ENCODE measurements at places on chromosomes 1 and 21. TPM values are rescaled to one million over a fixed set of nuclear protein-coding genes. Genes with fewer than 3 reads are reported as not detected.
A peak's percentile ranks its signal among the peaks of the same experiment; 100 is the strongest.

The TFF1 gene
- total RNA-seq, result not detected

The KIF14 gene
- total RNA-seq, result 24.9 TPM

The LCE1A gene
- 0.44 TPM for total RNA-seq

The RAP1GAP gene
- 1.0 TPM for total RNA-seq

GRCh38 chr21:43712268-43712942 lies 6.5 kb upstream of the PDXK start:
- peak; percentile 78 for DNase-seq

GRCh38 chr1:51274676-51275075 lies 38.6 kb downstream of the RNF11 start:
- DNase-seq, result no peak

- no peak for DNase-seq
Measured at GRCh38 chr1:24289937-24290595, 29.1 kb upstream of the GRHL3 start.

DNA sequence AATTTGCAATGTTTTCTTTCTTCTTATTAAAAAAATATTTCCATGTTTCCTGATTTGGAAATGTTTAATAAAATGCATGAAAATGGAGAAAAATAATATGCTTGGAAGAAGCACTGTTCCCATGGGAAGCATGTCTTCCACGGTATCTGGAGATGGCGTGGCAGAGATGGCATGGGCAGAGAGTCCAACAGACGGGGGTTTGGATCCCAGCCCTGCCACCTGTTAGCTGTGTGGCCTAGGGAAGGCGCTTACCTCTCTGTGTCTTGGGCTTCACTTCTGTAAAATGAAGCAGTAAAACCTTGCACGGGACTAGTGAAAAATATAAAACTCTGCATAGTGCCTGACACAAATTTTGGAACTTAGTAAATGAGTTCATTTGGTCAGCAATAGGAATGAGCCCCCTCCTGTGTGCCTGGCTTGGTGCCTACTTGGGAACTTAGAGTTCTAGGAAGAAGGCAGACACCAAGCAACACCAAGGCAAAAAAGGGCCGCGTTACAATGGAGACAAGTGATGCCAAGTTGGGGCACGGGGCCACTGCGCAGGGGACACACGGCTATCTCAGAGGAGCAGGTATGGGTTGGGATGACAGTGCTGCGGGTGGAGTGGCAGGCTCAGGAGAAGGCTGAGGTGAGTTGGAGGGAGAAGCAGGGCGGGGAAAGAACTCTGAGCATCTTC lies 124.2 kb downstream of the KCNN3 start:
- DNase-seq, result no peak

DNA sequence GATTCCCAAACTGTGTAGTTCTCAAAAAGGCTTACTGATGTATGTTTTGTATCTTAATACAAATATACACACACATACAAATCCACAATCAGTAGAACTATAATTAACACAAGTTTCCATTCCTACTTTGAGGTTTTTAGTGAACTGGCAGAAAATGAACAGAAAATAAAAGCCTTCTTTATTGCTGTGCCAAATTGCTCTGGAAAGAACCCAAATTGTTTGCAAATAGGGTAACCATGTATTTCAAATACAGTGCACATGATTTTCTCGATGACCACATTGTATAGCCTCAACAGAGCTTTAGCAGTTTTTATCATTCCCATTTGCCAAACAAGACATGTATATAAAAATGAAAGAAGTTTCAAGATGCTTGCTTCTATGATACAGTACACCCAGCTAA lies 173.3 kb downstream of the COL24A1 start:
- DNase-seq, result no peak

- DNase-seq, result no peak
Measured at GRCh38 chr1:202201266-202201665, 7.7 kb downstream of the LGR6 start.

GRCh38 chr1:30923597-30923996 lies 15.0 kb upstream of the SDC3 start:
- no peak for DNase-seq

GRCh38 chr1:172903581-172904220 lies 147.0 kb downstream of the TNFSF18 start:
- peak; percentile 78 for DNase-seq

DNA sequence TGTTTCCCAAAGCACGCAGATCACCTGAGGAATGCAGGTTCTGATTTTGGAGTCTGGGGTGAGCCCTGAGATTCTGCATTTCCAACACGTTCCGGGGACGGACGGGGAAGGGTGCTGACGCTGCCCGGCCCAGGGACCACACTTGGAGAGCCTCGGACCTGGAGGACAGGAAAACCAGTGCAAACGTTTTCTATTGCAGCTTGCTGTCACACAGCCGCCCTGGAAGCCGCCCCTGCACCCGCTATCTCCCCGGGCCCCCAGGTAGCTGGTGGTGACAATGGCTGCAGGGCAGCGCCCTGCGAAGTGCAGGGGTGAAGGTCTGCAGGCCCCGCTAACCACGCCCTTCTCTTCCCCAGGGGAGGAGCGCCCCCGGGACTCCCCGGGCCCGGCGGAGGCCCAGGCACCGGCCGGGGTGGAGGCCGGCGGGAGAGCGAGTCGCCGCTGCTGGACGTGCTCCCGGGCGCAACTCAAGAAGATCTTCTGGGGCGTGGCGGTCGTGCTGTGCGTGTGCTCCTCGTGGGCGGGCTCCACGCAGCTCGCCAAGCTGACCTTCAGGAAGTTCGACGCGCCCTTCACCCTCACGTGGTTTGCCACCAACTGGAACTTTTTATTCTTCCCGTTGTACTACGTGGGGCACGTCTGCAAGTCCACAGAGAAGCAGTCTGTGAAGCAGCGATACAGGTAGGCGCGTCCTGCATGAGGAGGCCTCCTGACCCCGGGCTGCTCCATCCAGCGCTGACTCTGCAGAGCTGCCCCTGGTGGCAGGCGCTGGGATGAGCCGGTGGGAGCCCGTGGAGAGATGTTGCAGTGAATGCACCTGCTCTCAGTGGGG lies 142.0 kb upstream of the COA6 start:
- no peak for DNase-seq

GRCh38 chr1:156608981-156609380 lies 7.7 kb upstream of the GPATCH4 start:
- no peak for DNase-seq

DNA sequence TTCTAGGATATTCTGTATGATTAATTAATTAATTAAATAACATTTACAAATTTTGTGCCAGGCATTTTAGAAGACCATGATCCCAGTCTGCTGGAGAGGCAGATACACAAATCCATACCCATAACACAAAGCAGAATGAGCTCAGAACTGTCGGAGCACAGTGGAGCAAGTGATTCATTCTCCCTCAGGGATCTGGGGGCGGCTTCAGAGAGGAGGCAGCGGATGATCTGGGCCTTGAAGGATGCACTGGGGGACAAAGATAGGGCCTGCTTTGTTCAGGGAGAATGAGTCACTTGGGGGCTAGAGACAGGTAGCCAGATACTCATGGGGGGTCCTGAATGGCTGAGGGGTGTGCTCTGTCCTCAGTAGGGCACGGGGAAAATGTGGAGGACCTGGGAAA lies 50.9 kb upstream of the TRABD2B start:
- peak; percentile 70 for DNase-seq

DNA sequence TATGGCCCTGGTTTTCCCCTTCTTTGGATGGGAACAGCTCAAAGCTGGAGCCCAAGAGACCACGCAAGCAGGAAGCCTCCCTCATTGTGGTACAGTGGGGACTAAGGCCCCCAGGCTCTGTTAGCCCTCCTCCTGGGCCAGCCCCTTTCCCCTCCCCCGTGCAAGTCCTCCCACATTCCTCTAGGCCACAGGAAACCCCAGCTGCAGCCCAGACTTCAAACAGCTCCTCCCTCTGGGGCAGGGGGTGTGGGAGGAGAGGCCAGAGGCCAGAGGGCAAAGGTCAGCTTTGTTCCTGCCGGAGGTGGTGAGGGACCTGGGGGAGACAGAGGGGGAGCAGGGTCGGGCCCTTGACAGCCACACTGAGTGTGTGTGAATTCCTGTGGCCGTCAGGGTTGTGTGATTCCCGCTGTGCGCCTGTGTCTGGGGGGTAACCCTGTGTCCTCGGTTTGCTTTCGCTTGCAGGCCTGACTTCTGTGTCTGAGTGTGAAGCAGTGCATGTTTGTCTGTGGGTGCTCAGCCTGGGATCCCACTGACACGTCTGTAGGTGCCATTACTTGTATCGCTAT lies 3.4 kb upstream of the AHDC1 start:
- no peak for DNase-seq

GRCh38 chr21:41736423-41736822 lies 30.4 kb downstream of the RIPK4 start:
- DNase-seq, result no peak

- DNase-seq, result no peak
Measured at GRCh38 chr1:42657201-42657600, 1.0 kb upstream of the PPIH start.

Measured in foreskin keratinocyte (primary cell).